ENCODE measurements at places on chromosomes 7 and 10.

DNA sequence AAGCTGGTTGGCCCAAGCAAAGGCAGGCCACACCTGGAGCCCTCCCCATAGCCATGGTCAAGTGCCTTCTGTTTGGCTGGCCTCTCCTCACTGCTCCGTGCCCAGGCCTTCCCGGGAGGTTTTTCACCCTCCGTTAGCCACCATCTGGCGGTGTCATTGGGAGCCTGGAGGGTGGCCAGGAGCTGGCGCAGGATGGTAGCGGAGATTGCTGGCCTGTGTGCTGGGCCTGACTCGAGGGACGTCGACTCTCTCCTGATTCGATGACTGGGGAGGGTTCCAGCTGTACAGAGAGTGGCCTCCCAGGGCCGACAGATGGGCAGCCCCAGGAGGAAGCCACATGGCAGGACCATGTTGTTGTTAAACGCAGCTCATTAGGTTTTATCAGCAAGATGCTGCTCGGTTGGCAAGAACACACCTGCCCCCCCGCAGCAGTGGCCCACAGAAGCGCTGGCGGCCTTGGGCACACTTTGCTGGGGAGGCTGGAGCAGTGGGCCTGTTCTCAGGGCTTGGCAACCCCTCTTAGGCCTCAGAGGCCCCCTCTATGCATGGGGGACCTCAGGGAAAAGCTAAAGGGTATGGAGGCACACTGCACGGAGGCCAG, 64.0 kb upstream of the CACUL1 start:
- DNase-seq = no peak

DNA sequence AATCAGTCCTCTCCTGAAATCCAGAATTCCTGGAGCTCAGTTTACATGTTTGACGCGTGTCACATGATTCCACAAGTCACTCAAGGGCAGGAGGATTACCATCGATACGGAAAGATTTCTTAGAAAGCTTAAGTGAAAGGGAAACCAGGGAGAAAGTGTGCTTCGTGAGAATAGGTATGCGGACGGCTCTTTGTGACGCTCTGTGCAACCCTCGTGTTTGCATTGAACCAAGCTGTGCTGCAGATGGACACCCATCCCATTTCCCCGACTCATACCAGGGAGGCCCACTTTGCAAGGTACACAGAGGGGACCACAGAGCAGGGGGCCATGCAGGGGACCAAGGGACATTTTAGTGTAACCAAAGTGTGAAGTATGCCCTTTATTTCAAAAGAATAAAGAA, 43.2 kb downstream of the IKZF1 start:
- DNase-seq = no peak

- DNase-seq = peak; percentile 50
Observed at GRCh38 chr7:51315393-51316261, 982 bp downstream of the COBL start.

DNA sequence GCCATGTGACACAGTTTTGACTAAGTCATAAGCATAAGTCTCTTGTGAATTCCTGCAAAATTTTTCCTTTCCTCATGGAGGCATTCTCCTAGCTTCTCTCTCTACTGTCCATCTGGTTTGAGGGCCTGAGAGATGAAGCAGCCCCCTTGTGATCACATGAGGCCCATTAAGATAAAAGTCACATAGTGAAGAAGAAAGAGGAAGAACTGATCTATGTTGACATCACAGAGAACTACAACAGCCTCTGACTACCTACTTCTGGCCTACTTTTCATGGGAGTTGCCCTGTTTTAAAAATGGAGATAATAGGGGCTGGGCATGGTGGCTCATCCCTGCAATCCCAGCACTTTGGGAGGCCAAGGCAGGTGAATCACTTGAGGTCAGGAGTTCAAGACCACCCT, 50.4 kb downstream of the TFEC start:
- no peak for DNase-seq

DNA sequence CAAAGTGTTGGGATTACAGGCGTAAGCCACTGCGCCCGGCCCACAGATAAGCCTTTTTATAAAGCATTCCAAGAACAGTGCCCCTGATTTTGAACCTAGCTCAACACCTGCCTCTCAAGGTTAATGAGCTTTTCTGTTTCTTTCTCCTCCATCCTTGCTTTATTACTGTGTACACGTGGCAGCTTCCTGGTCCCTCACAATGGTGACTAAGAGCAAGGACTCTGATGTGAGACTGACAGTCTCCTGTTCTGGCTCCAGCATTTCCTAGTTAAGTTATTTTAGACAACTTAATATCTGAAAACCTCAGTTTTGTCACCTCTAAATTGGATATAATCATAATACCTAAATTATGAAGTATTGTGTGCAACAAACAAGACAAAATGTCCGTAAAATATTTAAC, 9.9 kb downstream of the HABP2 start:
- no peak for DNase-seq

GRCh38 chr10:68924593-68924992, 23.5 kb downstream of the DDX50 start:
- DNase-seq = no peak

GRCh38 chr10:28492116-28492920, 40.6 kb upstream of the WAC start:
- no peak for DNase-seq

- DNase-seq = no peak
Observed at GRCh38 chr10:97633921-97634320, 621 bp upstream of the MORN4 start.

DNA sequence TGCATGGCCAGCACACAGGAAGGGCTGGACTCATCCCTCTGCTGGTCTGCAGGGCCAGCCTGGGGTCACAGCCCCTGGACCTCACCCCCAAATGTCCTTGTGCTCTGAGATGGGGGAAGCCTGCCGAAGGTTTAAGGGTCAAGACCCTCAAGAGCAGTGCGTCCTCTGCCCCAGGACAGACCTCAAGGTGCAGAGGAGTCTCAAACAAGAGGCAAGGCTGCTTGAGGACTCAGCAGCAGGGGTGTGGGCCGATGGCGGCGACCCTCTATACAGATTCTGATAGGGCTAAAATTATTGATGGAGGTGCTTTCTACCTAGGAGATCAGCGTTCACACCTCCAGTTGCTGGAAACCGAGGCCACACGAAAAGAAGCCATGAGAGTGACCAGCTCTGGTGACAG, 80.7 kb downstream of the ZRANB1 start:
- no peak for DNase-seq

- DNase-seq = no peak
Observed at GRCh38 chr7:4790078-4790465, 14.6 kb downstream of the AP5Z1 start.

- DNase-seq = no peak
Observed at GRCh38 chr7:66078067-66078466, 2.4 kb downstream of the ASL start.

DNA sequence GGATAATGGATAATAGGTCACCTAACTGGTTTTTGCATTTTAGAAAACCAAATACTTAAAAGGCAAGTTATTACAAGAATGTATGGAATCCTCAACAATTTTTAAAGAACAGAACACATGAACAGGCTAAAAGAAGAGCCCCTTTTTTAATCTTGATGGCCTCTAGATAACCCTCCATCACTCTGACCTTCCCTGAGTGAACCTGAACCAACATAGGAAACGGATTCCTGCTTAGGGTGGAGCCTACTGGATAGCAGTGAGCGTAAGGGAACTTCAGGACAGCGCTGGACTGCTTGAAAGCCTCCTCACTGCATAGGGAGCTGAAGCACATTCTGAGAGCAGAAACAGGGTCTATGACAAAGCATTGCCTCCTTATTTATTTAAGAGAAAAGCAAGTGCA, 20.5 kb downstream of the TRPV5 start:
- DNase-seq = no peak

DNA sequence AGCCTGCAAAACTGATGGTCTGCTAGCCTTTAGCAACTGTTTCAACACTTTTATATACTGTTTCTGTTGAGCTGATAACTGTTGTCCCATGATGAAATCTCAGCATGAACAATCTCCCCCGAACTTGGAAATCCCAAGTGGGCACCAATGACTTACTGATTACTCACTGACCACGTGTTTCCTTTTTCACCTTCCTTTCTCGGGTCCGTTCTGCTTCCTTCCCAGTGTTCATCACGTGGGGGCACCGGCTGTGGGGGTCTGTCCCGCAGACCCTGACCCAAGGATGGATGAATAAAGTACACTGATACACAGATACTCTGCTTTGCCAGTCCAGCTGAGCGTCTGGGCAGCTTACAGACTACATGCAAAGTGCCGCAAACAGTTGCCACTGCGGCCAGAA, 39.0 kb upstream of the RASGEF1A start:
- no peak for DNase-seq
